ENCODE measurements at places on chromosomes 2 and 18.

DNA sequence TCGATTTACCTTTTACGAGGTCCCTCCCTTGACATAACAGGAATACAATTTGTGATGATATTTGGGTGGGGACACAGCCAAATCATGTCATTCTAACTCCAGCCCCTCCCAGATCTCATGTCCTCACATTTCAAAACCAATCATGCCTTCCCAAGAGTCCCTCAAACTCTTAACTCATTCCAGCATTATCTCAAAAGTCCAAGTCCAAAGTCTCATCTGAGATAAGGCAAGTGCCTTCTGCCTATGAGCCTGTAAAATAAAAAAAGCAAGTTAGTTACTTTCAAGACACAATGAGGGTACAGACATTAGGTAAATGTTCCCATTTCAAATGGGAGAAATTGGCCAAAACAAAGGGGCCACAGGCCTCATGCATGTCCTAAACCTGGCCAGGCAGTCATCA is 381.1 kb downstream of the PIK3C3 start:
- no peaks in the 10 kb centered on the region for H3K4me1 ChIP-seq
- no peak for DNase-seq
- no peaks in the 10 kb centered on the region for H3K27me3 ChIP-seq

GRCh38 chr2:219878516-219878915 is 251.1 kb downstream of the SLC4A3 start:
- H3K27ac ChIP-seq, result no peak overlapping the region
- H3K4me3 ChIP-seq, result no peak overlapping the region
- H3K4me1 ChIP-seq, result no peaks in the 10 kb centered on the region
- no peaks in the 10 kb centered on the region for H3K36me3 ChIP-seq
- H3K27me3 ChIP-seq, result no peaks in the 10 kb centered on the region

- no peaks in the 10 kb centered on the region for H3K4me1 ChIP-seq
- no peaks in the 10 kb centered on the region for H3K36me3 ChIP-seq
- peaks cover 35% of the 10 kb centered on the region for H3K27me3 ChIP-seq
- no peak overlapping the region for H3K4me3 ChIP-seq
- no peak overlapping the region for H3K27ac ChIP-seq
- DNase-seq, result no peak
Observed at GRCh38 chr2:118761771-118762170, 85.7 kb downstream of the EN1 start.

DNA sequence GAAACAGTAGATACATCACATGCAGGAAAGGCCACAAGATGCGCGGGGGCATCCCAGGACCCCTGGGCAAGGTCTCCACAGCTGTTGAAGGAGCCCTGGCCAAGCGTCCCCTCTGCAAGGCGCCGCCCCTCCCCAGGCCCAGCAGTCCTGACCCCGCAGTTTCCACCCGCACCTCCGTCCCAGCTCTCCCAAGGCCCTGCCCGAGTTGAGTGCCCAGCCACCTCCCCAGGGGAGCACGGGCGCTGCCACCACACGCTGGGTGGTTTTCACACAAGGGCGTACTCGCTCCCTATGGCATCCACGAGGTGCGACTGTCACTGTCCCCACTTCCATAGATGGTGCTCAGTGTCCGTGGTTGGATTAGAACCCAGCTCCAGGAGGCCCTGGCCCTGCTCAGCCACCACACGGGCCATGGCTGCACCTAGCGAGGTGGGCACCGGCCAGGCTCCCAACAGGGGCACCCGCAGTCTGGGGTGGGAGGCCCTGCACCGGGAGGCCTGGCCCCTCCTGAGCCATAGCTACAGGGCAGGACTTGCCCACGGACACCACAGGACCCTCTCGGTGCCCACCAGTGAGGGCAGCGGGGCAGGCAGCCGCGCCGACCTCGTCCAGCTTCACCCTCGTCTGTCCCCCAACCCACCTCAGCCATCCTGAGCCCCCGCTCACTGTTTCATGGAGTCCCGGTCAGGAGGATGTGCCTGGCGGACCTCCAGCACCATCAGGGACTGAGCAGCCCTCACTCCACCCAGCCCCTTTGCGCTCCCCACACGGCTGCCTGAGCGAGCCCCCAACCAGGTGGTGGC is 36.0 kb downstream of the KIF1A start:
- DNase-seq, result no peak
- H3K4me1 ChIP-seq, result no peaks in the 10 kb centered on the region
- no peaks in the 10 kb centered on the region for H3K36me3 ChIP-seq
- H3K4me3 ChIP-seq, result no peak overlapping the region
- no peak overlapping the region for H3K27ac ChIP-seq

- no peaks in the 10 kb centered on the region for H3K36me3 ChIP-seq
- H3K4me1 ChIP-seq, result no peaks in the 10 kb centered on the region
- H3K4me3 ChIP-seq, result no peak overlapping the region
- H3K27me3 ChIP-seq, result no peaks in the 10 kb centered on the region
- no peak overlapping the region for H3K27ac ChIP-seq
Observed at GRCh38 chr18:71887509-71887908, 656.6 kb downstream of the CBLN2 start.

- peaks cover 67% of the 10 kb centered on the region for H3K27me3 ChIP-seq
- H3K4me1 ChIP-seq, result no peaks in the 10 kb centered on the region
- H3K36me3 ChIP-seq, result no peaks in the 10 kb centered on the region
- H3K4me3 ChIP-seq, result no peak overlapping the region
- H3K27ac ChIP-seq, result no peak overlapping the region
- no peak for DNase-seq
Observed at GRCh38 chr2:219419331-219420197, 1.4 kb downstream of the DES start.

- H3K4me1 ChIP-seq, result peaks cover 88% of the 10 kb centered on the region
- peaks cover 68% of the 10 kb centered on the region for H3K27me3 ChIP-seq
- H3K4me3 ChIP-seq, result peak overlapping the region; percentile 74
- no peak for DNase-seq
- H3K27ac ChIP-seq, result peak overlapping the region; percentile 85
Observed at GRCh38 chr2:8574196-8575037, 107.4 kb upstream of the ID2 start.

DNA sequence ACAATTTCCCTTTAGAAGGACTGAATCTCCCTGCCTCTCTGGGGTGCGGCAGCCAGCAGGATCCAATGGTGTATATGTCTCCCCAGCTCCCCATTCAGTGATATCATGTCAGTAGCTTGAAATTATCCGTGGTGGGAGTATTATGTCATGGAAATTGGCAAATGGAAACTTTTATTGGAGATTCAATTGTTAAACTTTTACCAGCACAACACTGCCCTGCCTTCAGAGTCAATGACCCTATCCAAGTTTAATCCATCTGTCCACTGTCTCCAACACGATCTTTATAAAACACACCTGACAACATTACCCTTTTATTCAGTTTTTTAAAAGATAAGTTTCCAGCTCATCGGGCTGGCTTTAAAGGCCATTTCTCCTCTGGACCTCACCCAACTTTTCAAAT is 5.0 kb upstream of the IL1RN start:
- DNase-seq, result no peak
- H3K36me3 ChIP-seq, result no peaks in the 10 kb centered on the region
- no peak overlapping the region for H3K4me3 ChIP-seq
- no peak overlapping the region for H3K27ac ChIP-seq
- peaks cover 12% of the 10 kb centered on the region for H3K27me3 ChIP-seq
- peaks cover 36% of the 10 kb centered on the region for H3K4me1 ChIP-seq

GRCh38 chr2:95384854-95385569 is 17.5 kb upstream of the FAHD2A start:
- no peaks in the 10 kb centered on the region for H3K36me3 ChIP-seq
- no peak overlapping the region for H3K4me3 ChIP-seq
- H3K4me1 ChIP-seq, result peaks cover 5% of the 10 kb centered on the region
- DNase-seq, result no peak

DNA sequence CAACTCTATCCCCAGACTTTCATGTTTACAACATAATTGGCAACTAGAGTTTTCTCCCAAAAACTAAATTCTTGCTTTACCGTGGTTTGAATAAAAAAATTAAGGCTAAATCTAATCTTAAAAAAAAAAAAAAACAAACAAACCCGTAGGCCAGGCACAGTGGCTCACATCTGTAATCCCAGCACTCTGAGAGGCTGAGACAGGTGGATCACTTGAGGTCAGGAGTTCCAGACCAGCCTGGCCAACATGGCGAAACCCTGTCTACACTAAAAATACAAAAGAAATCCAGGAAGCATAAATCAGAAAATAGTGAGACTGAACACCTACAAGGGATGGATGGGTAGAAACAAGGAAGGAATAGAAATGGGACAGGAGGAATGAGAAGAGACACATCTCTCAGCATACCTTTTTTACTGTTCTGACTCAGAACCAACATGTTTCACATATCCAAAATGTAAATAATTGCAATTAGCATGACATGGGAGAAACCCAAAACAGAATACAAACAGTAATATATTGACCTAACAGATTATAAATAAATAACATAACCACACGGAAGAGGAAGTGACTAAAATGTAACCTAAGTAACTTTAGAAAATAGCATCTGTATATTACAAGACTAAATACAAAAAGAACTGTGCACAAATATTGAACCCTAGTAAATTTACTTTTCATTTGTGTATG is 17.5 kb downstream of the MGAT4A start:
- no peak overlapping the region for H3K4me3 ChIP-seq
- H3K4me1 ChIP-seq, result peaks cover 23% of the 10 kb centered on the region
- peak overlapping the region; percentile 47 for H3K27ac ChIP-seq
- no peak for DNase-seq
- H3K27me3 ChIP-seq, result no peaks in the 10 kb centered on the region

GRCh38 chr18:44090453-44090852 is 590.2 kb upstream of the SETBP1 start:
- H3K4me1 ChIP-seq, result no peaks in the 10 kb centered on the region
- DNase-seq, result no peak
- H3K27me3 ChIP-seq, result peaks cover 8% of the 10 kb centered on the region
- no peak overlapping the region for H3K27ac ChIP-seq
- H3K36me3 ChIP-seq, result no peaks in the 10 kb centered on the region

- no peak for DNase-seq
- H3K4me3 ChIP-seq, result no peak overlapping the region
- H3K27me3 ChIP-seq, result peaks cover 31% of the 10 kb centered on the region
- H3K27ac ChIP-seq, result no peak overlapping the region
- H3K36me3 ChIP-seq, result peaks cover 9% of the 10 kb centered on the region
Observed at GRCh38 chr2:239884875-239885274, 140.3 kb downstream of the NDUFA10 start.

GRCh38 chr18:11005528-11005927 is 143.8 kb downstream of the PIEZO2 start:
- no peak for DNase-seq
- H3K27me3 ChIP-seq, result no peaks in the 10 kb centered on the region
- H3K36me3 ChIP-seq, result no peaks in the 10 kb centered on the region
- no peak overlapping the region for H3K27ac ChIP-seq

GRCh38 chr2:214098811-214099210 is 312.0 kb upstream of the VWC2L start:
- no peak overlapping the region for H3K27ac ChIP-seq
- H3K4me3 ChIP-seq, result no peak overlapping the region
- no peaks in the 10 kb centered on the region for H3K36me3 ChIP-seq
- DNase-seq, result no peak
- H3K27me3 ChIP-seq, result no peaks in the 10 kb centered on the region
- H3K4me1 ChIP-seq, result no peaks in the 10 kb centered on the region

- H3K4me1 ChIP-seq, result peaks cover 60% of the 10 kb centered on the region
- peak overlapping the region; percentile 98 for H3K27ac ChIP-seq
- no peaks in the 10 kb centered on the region for H3K27me3 ChIP-seq
- peaks cover 36% of the 10 kb centered on the region for H3K36me3 ChIP-seq
Observed at GRCh38 chr2:64637000-64637635, 16.6 kb downstream of the SERTAD2 start.
